ENCODE measurements at places on chromosomes 16 and 17.

GRCh38 chr17:5915337-5915736 lies 154.8 kb upstream of the WSCD1 start:
- no peak for DNase-seq

DNA sequence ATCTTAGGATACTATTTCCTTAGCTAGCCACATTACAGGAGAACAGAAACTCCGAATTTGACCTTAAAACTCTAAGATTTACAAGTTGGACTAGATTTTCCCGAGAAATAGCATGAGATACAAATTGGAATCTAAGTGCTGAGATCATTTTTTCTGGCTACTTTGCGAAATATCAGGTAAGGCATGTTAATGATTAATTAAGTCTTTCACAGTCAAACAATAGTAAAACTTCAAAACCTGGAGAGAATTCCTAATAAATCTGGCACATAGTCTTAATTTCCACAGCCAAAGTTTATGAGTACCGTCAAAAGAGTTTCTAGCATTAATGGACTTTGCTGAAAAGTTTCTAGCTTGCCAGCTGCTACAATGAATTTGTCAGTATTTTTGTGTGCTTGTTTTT lies 379.5 kb upstream of the TOM1L1 start:
- DNase-seq: no peak

DNA sequence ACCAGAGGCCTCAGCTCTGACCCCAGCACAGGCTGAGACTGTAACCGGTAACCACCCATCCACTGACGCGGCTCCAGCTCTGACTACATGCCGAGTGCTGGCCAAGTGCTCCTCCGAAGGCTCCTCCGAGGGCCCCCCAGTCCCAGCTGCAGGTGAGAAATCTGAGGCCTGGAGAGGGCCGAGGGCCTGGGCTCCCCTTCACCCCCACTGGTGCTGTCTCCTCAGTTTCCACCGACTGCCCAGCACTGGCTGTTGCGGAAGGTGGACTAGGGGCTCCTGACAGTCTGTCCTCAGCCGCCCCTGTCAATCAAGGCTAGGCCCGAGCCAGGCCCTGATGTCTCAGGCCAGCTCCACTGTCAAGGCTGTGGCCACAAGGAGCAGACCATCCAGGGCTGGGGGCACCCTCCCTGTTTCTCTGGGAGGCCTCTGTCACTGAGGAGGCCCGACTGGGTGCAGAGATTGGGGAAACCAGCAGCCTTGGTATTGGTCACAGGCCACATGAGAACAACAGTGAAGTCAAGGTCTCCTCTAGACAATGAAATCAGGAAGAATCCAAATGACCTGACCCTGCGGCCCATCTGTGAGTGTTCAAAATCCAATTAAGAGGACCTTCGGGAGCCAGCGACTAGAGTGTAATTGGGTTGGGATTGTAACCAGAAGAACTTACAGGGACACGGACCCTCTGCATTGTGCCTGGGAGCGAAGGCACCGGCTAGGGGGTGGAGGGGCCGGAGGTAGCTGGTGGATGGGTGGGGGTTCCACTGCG lies 5.1 kb downstream of the TMEM235 start:
- DNase-seq: no peak

GRCh38 chr16:10202649-10203048 lies 20.4 kb upstream of the GRIN2A start:
- no peak for DNase-seq

DNA sequence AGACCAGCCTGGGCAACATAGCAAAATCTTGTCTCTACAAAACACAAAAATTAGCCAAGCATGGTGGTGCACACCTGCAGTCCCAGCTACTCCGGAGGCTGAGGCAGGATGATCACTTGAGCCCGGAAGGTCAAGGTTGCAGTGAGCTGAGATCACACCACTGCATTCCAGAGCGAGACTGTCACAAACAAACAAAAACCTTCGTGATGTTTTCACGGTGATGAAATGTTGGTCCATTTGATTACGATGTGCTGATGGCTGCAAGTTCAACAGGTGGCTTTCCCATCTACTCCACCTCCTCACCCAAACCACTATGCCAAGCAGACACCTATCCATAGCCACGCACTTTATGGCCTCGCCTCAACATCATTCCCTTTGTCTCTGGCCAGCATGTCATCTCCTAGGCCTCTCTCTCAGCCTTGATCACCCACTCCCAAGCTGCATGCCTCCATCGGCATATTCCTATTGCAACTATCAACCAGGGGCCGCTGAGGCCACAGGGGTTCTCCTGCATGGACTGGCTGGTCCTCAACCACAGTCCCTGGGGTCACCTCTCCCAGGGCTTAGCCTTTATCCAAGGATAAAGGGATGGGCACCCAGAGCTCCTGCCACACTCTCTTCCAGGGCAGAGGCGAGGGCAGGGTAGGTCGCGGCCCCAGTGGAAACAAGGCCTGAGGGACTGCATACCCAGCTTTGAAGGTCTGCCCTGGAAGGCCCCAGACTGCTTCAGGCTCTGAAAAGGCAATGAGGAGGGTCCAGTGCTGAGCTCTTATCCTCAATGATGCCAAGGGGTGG lies 17.1 kb upstream of the ALOX15B start:
- DNase-seq: no peak

DNA sequence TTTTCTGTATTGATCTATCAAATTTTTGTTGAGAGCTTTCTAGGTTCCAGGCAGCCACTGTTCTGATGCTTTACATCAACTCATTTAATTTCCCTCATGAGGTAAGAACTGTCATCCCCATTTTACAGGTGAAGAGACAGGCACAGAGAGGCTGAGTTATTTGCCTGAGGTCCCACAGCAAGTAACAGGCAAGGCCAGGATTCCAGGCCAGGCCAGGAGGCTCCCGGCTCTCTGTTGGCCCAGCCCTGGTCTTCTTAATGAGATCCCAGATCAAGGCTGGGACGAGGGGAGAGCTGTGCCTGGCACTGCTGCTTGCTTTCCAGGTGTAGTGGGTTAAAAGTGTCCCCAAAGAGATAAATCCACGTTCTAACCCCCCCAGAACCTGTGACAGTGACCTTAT lies 22.4 kb upstream of the RMI2 start:
- DNase-seq: no peak

- no peak for DNase-seq
These were observed 70.1 kb downstream of the COPRS start for GRCh38 chr17:31788956-31789355.

DNA sequence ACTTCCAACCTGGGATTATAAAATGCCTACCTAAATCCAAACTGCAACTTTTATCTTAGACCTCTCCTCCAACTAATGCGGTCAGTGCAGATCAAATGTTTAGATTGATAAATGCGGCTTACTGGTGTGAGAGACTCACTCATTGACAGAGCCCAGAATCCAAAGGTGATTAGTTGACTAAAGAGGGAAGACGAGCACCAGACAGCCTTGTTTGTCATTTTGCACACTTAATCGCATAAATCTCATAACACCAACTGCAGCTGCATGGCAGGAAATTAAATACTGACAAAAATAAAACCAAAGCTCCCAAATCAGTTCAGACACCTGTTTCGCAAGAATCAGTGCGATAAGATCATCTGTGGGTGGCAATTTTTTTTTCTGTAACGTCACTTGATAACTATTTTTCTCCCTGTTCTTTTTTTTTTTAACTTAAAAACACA lies 35.9 kb downstream of the NACA2 start:
- no peak for DNase-seq

- no peak for DNase-seq
These were observed 8.6 kb downstream of the RIPOR1 start for GRCh38 chr16:67537270-67537635.

DNA sequence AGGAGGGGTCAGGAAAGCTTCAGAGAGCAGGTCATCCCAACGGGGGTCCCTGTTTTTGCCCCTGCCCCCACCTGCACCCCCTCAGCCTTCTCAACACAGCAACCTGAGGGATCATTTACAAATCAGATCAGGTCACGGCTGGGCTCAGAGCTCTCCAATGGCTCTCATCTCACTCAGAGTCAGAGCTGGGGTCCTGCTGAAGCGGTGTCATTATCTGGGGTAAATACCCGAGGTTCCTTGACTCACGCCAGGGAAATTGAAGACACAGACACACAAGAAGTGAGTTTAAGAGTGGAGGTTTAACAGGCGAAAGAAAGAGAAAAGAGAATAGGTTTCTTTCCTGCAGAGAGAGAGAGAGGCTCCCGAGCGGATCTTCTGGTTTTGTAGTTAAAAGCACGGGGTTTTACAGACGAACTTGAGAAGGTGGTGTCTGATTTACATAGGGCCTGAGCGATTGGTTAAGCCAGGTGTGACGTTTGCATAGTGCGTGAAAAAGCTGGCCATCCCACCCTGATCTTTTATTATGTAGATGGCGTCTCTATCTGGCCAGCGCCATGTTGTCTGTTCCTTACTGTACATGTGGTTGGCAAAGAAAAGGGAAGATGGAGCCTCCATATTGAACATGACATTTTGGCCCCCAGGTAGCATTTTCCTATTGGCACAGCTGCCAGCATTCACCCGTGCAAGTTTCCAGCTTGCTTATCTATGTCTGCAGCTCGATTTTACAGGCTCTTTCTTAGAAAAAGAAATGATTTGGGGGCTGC lies 51.4 kb downstream of the WSB1 start:
- DNase-seq: no peak

- peak; percentile 50 for DNase-seq
These were observed 3.1 kb upstream of the SOX9 start for GRCh38 chr17:72117535-72118334.

- no peak for DNase-seq
These were observed 2.1 kb upstream of the CHMP6 start for GRCh38 chr17:80989586-80989913.

DNA sequence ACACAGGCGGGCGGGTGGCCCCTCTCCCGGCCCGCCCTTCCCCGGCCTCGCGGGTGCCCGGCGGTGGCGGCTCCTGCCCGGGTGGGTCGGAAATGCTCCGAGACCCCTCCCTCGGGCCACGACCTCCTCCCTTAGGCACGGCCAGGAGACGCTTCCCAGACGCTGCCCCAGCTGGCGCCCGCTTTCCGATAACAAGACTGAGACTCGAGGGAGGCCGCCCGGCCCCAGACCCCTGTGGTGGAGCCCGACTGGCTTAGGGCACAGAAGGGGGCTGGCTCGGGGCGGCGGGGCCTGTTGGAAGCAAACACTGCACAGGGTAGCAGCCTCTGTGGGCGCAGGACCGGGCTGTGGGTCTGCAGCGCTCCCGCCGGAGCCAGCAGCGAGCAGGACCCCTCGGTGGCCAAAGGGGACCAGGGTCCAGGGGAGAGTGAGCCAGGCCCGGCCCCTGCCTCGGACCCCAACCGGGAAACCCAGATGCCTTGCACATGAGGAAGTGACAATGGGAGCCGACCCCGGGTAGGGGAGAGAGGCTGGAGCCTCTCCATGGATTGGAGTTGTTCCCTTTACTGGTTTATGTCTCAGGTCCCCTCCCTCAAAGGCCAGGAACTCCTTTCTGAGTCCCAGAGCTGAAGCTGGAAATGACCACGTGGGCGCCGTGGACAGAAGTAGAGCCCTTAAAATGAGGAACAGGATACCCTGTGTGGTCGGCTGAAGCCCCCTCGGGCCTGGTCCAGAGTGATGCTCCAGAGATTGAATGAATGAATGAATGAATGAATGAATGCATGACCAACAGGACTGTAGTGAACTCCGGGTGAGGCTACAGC lies 19.8 kb upstream of the ADCY7 start:
- DNase-seq: no peak

- DNase-seq: no peak
These were observed 22.5 kb downstream of the MPHOSPH6 start for GRCh38 chr16:82147546-82147945.

- no peak for DNase-seq
These were observed 214.6 kb downstream of the SNX29 start for GRCh38 chr16:12191102-12191501.

Measured in substantia nigra (tissue), 51 donors.